NCI-H2029 (cell line): ENCODE measurements at places on chromosomes 3 and 15.

DNA sequence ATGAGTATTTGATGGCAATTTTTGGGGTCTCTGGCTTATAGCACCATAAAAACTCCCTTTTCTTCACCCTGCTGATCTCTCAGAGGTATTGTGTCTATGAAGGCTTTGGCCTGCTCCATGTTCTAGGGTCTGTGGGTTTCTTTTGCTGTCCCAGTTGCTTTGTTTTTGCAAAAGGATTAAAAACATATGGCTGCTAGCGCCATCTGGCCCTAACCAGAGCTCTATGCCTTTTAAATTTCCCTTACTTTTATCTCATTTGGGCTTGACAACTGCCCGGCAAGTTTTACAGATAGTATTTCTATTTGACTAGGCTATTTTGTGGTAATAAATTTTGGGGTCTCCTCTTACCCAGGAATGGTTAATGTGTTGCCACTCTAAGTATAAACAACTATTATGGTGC lies 6.4 kb upstream of the GHRL start:
- DNase-seq, result no peak

- no peak for DNase-seq
These were observed 47.6 kb downstream of the PSMD6 start for GRCh38 chr3:63975723-63976122.

- peak; percentile 73 for DNase-seq
These were observed 160.2 kb upstream of the TBL1XR1 start for GRCh38 chr3:177357352-177358090.

DNA sequence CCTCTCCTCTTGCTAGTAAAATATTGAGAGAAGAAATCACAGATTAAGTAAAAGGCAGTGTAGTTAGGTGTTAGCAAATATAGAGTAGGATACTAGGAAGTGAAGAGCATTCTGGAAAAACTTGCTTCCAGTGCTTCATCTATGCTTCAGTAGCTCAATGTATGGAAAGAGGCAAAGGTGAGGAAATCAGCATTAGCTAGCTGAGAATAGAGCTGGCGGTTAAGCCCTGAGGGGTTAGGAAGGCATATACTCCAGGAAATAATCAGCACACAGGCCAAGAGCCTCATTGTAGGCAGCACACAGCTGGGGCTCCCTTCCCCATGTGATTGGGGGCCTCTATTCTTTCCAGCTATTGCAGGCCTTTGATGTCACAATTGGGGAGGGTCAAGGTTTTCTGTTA lies 13.8 kb downstream of the RCCD1 start:
- no peak for DNase-seq

GRCh38 chr3:184965639-184966430 lies 153.9 kb downstream of the VPS8 start:
- no peak for DNase-seq

DNA sequence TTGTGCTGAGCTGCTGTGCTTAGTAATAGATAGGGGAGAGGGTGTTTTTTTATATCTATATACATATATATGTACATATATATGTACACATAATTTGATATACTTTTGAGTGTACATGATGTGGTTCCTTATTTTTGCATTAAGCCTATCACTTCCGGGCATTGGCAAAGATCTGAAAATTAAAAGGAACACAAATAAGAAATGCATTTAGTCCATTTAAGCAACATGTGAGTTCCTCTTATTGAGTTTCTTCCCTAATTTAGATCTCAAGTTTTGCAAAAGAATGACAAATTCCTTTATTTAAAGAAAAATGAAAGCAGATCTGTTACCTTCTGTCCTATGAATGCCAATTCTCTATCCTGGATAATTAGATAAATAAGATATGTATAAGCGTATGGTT lies 435.1 kb downstream of the LPP start:
- no peak for DNase-seq

DNA sequence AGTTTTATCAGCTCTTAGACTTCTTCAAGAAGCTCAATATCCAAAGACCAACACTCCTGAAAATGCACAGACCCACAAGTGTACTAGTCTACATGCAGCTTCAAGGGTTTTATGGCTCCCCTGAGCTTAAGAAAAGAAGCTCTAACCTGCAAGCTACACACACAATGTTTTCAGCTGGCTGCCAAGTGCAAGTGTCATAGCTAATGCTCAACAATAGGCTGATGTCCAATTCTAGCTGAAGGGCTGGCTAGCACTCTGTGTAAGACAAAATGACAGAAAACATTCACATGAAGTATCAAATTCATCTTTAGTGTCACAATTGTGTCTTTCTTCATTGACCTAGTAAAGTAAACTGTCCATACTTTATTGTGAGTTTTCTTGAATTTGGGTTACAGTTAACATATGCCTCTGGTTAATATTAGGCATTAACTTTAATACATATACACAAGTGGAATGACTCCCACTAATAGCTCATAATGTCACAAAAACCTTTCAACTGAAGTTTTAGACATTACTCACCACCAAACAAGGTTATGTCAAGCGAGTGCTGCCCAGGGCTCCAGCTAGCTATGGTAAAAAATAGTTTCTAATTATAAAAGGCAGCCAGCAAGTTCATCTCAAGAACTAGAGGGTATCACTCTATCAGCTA lies 15.1 kb downstream of the ABI3BP start:
- DNase-seq, result no peak

DNA sequence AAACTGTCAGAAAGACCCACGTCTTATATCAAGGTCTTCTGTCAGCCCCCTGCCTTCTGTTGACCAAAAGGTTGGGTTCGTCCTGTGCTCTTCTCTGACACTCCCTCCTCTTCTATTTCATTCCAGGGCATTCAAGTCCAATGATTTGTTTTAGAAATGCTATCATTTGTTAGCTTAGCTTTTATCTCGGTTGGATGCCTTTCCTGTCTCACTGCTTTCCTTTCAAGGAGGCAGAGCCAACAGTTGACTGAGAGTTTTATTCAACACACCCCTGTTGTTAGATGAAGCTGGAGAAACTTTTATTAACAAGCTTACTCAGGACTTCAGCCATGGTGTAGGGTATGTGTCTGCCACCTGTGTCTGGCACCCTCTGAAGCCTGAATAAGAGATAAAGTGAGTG lies 112.0 kb upstream of the SLC7A14 start:
- no peak for DNase-seq

DNA sequence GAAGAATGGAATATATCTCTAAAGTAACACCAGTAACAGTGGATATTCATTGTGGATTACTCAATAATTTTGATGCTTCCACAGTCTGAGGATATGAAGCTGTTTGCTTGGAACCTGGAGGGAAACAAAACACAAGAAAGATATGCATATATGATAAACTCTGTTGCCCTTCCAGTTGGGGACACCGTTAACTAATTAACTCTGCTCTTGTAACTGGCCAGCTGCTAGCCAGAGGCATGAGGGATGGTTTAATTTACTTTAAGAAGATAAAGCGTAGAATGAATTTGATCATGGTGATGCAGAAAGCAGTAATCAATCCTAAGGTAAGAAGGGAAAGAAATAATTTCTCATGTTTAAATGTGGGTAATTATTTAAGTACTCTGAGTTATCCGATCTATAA lies 442.6 kb downstream of the NAALADL2 start:
- DNase-seq, result no peak

DNA sequence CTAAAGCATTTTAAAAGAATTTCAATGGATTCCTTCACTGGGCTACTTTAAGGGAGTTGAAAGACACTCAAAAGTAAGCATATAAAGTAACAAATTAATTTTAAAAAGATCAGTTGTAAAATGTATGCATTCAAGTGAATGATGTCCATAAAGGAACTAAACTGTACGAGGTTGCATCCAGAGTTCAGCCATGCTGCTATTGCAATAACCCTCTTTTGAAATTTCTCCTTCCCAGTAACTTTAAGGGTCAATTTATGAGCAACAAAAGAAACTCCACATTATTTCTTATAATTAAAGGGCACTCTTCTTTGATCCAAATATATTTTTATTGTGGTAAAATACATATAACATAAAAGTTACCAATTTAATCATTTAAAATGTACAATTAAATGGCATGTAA lies 22.9 kb downstream of the BTLA start:
- no peak for DNase-seq

DNA sequence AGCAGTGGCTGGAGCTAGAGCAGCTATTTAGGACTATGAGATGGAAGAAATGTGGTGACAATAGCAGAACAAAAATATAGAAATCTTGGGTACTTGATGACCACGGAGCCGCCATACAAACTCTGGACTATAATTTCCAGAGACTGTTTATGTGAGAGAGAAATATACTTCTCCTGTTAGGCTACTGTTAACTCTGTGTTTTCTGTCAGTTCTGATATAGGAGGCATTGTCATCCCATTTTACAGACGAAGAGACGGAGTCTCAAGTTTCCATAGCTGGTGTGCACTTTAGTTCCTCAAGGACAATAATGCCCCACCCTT lies 22.8 kb upstream of the RFTN1 start:
- DNase-seq, result no peak

GRCh38 chr3:123799544-123800361 lies 84.4 kb downstream of the MYLK start:
- no peak for DNase-seq

DNA sequence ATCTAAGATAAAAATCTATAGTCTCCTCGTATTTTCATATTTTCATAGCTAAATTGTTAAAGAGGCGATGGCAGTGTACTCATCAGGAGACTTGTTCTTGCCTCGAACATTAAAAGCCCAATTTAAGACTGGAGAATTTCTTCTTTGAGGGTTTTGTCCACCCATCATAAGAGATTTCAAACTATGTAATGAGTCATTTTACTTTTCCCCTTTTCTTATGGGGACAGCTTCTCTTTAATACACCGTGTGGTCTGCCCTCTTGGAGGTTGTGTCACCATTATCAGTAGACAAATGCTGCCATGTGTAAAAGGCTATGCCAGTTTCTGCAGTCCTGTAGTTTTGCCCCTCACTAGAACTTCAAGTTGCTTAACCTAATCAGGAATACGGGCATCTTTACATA lies 16.9 kb downstream of the TGFBR2 start:
- DNase-seq, result no peak

GRCh38 chr3:44248152-44248551 lies 6.5 kb downstream of the TOPAZ1 start:
- DNase-seq, result no peak

DNA sequence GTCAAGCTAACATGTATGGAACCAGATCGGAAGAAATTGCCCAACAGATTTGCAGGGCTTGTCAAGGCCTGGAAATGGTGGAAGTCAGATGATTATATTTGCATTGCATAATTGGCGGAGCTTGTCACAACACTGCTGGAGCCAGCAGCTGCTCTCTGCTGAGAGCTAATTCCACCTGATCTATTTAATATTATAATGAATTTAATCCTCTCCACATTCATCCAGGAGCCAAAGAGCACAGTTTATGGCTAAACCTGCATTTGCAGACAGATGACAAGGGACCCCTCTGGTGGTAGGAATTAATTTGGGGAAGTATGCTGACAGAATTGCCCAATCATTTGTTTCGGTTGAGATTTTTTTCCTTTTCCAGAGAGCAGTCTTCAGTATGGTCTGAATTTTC lies 730.2 kb downstream of the TUSC7 start:
- peak; percentile 57 for DNase-seq

- no peak for DNase-seq
These were observed 244.7 kb upstream of the TBL1XR1 start for GRCh38 chr3:177441813-177442646.

GRCh38 chr3:24123596-24123995 lies 178.5 kb downstream of the NR1D2 start:
- no peak for DNase-seq

GRCh38 chr3:8825153-8825825 lies 55.9 kb upstream of the OXTR start:
- no peak for DNase-seq

- no peak for DNase-seq
These were observed 15.8 kb downstream of the XXYLT1 start for GRCh38 chr3:195255176-195255500.

GRCh38 chr3:112375117-112375516 lies 42.2 kb downstream of the CD200 start:
- DNase-seq, result no peak

- no peak for DNase-seq
These were observed 176.2 kb downstream of the AKAP13 start for GRCh38 chr15:85556618-85556895.

GRCh38 chr3:126433496-126434263 lies 39.0 kb downstream of the CFAP100 start:
- DNase-seq, result peak; percentile 28

- DNase-seq, result no peak
These were observed 16.3 kb upstream of the ATP13A3 start for GRCh38 chr3:194503081-194503531.

GRCh38 chr3:193942516-193943055 lies 193.4 kb upstream of the HES1 start:
- no peak for DNase-seq

DNA sequence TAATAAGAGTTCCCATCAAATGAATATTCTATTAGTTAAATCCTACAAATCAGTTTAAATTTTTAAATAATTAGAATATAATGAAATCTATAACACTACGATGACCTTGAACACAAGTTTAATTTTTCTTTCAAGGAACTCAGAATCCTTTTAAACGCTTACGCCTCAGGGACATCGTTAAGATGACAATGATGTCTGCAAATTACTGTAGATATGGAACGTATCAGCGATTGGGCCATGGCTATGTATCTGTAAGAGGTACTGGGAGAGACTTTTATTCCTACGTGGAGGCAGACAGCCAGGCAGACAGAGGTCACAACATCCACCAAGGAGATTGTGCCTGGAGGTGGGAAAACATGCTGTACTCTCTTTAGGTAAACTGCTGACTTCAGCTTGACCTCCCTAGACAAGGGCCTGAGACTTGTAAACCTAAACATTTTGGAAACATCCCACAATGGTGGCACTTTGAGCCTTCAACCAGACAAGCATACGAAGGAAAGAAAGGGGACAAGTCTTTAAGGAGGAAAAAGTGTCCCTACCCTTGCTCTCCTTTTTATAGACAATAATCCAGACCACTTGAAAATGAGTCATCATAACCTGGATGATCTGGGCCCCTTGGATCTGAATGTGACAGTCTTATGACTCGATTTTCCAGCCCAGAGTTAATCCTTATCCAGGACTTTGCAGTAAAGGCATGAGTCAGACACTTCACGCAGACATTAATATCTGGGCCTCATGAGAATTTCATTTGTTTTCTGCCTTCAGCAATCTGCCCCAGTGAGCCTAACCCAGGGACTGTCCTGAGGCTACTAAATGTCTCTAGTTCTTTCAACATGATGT lies 6.8 kb upstream of the LDHAL6B start:
- no peak for DNase-seq

DNA sequence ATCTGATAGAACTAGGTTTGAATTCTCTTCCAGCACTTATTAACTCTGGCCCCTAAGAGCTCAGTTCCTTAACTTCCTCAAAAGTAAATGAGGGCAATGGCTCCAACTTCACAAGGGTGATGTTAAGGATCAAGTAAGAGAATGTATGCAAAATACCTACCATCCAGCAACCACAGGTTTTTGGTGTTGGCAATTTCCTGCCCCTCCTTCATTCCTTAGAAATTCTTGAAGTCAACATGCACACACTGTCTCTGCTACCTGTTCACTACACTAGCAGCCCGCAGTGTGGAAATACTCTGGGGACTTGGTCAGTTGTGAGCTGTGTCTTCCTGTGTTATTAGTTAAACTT lies 5.0 kb downstream of the ZBED2 start:
- no peak for DNase-seq

DNA sequence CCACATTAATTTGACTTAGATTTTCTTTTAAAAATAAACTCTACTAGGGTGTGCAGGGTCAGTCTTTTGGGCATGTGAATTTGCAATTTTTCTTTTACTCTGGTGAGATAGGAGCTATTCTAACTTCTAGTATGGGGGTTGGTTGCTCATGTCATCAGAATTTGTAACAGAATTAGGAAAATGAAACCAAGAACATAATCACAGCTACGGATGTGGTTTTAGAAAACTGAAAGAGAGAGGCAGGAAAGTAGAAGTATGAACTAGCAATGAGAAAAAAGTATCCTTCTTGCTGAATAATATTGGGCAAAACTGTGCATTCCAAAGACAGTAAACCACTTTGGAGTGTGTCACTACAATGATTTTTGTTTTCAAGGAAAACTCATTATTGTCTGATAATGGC lies 43.3 kb downstream of the ADPGK start:
- DNase-seq, result no peak
